ENCODE measurements at places on chromosomes 2 and 18.

GRCh38 chr18:22813648-22814328 is 119.3 kb upstream of the RBBP8 start:
- DNase-seq = no peak

DNA sequence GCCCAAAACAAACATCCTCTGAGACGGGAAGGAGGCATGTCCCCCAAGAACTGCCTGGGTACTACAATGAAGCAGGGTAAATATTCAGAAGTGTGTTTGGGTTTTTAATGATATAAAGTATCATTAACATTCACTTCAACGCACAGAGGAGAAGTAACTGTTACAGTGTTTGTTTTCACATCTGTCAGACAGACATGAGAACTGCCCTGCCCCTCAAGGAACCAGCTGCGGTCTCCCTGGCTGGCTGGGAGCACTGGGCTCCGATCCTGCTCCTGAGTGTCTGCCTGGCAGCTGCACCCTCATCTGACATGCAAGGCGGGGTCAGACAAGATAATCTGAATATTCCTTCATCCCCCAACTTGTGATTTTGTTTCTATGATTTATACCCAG is 75.6 kb downstream of the MBP start:
- no peak for DNase-seq

DNA sequence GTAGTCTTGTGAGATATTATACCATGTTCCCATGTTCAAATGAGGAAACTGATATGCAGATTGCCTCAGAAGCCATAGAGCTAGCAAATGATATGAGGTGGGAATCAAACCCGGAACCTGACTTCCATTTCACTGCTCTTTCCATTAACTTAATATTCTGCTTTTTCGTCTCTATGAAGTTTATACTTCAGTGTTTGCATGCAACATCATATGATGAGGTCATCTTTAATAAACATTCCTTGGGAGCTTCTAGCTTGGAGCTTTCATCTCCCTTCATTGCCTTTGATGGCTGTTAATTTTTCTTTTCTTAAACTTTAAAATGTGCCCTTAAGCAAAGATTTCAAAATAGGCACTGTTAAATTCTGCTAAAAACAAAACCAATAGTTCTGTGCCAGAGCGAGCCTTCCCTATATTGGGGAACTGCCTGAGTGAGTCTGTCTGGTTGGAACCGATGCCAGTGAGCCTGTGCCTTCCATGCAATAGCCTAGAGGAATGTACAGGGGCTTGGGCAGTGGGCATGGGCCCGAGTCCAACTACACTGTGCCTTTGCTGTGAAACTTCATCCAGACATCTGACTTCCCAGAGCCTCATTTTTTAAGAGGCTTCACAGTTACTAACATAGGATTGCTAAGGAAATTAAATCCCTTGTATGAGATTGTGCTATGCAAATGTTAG is 91.1 kb upstream of the TMEM200C start:
- DNase-seq = no peak

GRCh38 chr18:23291456-23292205 is 156.3 kb downstream of the CABLES1 start:
- no peak for DNase-seq

- DNase-seq = no peak
Measured at GRCh38 chr2:227423656-227424499, 36.1 kb upstream of the SCYGR1 start.

DNA sequence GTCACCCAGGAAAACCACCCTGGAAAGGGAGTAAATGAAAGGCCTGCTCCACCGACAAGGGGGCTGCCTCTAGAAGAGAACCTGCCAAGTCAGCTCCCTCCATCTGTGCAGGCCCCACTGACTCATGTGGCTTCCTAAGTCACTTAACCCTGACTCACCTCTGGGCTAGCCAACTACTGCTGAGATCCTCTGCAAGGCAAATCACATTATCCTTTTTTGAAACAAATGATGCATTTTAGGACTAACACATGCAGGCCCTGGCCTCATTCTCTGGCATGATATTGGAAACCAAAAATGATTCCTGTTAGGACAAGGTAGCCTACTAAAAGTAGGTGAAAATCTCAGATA is 474.6 kb downstream of the EPHA4 start:
- no peak for DNase-seq

DNA sequence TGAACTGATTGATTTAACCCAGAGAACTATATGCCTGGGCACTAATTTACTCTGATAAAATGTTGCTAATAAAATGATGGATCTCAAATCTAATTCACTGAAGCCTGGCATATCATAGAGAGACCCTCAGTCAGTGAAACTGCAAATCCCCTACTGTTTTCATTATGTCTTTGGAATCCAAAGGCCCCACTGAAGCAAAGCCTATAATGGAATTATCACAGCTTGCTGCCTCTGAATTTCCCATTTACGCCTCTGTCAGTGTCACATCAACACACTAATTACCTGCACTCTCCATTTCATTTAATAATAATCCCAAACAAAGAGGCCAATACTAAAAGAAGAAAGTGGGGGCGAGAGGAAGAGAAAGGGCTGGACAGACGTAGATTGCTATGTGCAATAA is 470.9 kb downstream of the MBD2 start:
- no peak for DNase-seq

GRCh38 chr2:69122271-69122670 is 109.3 kb downstream of the ANTXR1 start:
- no peak for DNase-seq

- DNase-seq = no peak
Measured at GRCh38 chr2:154696810-154697417, 1.6 kb upstream of the KCNJ3 start.

DNA sequence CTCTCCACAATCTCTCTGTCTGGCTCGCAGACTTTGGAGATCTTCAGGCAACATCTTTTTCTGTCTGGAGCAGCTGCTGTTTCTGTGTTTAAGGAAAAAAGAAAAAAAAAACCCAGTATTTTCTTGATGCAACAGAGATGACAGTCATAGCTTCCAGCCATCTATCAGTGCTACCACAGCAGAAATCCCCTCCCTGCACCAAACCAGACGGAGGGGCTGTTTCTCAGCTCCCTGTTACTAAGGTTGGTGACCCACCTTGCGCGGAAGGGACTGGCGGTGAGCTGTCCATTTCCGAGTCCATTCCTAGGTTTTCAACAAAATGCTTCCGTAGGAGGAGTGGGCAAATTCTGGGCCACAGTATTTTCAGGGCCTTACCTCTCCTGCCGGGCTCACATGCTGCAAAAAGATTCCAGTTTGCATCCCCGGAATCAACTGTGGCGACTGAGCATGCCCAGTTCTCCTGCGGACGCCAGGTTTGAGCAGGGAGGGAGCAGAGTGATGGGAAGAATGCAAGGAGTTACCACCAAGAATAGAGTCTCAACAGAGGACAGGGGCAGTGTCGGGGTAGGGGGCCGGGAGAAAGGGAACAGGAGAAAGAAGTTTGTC is 1.2 kb downstream of the SLC4A10 start:
- DNase-seq = no peak

DNA sequence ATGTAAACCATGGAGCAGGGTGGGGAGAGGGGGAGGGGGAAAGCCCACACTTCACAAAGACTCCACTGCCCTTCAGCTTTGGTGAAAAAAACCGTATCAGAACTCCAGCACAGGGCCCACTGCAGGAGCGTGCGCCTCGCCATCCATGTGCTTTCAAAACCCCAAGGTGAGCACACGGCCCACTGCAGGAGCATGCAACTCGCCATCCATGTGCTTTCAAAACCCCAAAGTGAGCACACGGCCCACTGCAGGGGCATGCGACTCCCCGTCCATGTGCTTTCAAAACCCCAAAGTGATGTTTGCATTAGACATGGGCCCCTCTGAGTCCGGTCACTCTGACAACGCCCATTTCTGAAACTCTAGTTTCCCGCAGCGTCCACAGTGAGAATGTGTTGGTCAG is 7.8 kb downstream of the TXNL4A start:
- DNase-seq = no peak

DNA sequence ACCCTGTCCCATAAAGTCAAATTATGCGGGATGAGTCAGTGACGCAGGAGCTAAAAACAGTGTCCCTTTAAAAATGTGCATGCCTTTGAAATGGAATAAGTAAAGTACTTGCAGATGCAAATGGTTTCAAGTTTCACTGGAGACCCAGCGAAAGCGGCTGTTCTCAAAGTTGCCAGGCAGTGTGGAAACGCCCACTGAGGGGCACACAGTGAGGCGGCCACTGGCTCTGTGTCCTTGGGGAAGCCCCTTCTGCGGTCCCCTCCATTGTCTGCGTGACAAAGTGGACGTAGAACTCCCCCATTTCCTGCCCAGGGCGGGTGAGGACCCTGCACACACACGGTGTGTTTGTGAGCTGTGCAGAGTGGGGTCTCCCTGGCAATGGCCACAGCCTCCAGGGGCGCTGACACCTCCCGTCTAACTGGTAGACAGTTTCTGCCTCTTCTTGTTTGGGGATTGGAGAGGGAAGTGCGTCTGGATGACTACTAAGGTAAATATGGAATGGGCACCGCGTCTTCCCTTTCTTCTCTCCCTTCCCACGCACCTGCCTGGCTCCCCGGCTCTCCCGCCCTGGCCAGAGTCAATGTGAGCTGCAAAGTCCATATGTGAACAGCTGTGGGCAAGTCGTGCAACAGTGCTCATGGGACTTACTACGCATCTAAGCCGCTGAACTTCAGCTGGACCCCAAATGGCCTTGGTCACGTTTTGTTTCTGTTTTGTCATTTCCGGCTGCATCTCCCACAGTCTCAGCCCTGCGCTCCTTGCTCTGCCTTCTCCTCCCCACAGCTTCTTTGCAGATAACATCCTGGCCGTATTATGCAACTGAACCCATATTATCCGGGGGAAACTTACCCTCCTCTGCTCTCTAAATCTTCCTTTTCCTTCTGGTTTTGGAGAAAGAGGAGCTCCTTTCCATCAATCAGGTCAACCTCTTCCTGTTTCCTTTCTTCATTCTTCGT is 33.7 kb upstream of the ZNF516 start:
- DNase-seq = no peak

GRCh38 chr2:176099728-176100546 is at the start of gene HOXD12:
HOXD12 (plus strand) TSS chr2:176099795; CDS start chr2:176099802, 7 bp downstream.
- DNase-seq = no peak

DNA sequence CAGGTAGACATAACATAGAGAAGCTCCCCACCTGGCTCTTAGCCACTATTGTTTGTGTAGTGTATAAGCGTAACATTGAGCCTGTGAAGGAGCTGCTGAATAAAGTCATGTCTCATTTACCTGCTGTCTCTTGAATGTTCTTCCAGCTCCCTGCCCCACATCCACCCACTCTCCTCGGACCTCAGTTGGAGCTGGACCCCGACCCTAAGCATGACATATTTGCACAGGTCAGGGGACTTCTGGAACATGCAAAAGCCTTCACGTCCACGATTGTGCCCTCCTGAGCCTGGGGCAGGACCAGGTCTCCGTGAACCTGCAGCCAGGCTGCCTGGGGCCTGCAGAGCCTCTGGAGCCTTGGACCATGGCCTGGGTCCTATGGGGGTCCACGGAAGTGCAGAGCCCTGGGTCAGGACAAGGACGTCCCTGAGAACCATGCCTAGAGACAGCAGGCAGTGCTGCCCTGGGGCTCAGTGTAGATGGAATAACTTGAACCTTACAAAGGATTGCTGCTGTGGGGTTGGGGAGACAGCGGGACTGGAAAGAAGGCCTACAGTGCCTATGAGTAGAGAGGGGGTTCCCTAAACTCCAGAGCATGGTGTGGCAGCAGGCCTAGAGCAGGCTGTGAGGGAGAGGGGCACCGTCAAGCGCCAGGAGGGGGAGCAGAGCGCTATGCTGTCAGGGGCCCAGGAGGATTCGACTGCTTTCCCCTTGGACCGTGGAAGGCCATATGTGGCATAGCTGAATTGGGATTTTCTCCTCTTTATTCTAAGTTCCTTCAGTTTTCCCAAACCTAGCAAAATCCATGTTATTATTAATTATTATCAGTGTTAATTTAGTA is 99.9 kb upstream of the ZNF236 start:
- DNase-seq = no peak

GRCh38 chr2:212538305-212539071 is at the start of gene ERBB4:
ERBB4 (minus strand) TSS chr2:212538802; CDS start chr2:212538530, 272 bp downstream.
- no peak for DNase-seq

- no peak for DNase-seq
Measured at GRCh38 chr2:233032551-233033320, at the start of gene NEU2. NEU2 (plus strand) TSS chr2:233032672; CDS start chr2:233032672, 0 bp downstream.

- DNase-seq = no peak
Measured at GRCh38 chr2:144233317-144233716, 286.6 kb downstream of the ZEB2 start.

GRCh38 chr18:7900091-7900490 is 333.0 kb downstream of the PTPRM start:
- no peak for DNase-seq

GRCh38 chr2:13686262-13686661 is 946.3 kb upstream of the LRATD1 start:
- DNase-seq = no peak

DNA sequence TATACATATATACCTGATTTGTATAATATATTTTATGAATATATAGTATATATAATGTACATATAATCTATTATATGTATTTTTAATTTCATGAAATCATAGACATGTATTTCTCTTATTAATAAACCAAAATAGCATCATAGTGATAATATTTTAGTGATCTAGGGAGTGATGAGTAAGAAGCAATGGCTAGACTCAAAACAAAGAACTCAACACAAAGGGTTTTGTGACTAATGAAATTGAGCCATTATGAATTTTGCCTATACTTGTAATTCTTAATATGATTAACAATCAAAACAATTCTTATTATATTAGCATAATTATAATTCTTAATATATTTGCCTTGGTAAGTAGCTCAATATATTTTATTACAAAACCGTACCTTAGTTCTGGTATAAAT is 1614.1 kb upstream of the TMEFF2 start:
- DNase-seq = no peak

DNA sequence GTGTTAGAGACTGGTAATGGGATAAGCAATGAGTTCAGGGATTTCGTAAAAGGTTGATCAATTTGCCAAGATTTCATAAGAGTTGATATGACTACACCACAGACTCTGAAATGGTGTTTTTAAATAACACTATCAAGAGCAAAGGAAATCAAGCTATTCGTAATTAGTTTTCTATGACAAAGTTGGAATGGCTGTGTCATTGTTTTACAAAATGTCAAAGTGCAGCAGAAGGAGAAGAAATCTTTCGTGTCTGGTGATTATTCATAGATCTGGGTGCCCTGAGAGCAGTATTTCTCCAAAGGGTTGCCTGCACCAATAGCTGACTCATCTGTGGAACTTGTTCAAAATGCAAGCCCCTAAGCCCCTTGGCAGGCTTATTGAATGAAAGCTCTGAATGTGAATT is 70.1 kb downstream of the NABP1 start:
- DNase-seq = no peak

DNA sequence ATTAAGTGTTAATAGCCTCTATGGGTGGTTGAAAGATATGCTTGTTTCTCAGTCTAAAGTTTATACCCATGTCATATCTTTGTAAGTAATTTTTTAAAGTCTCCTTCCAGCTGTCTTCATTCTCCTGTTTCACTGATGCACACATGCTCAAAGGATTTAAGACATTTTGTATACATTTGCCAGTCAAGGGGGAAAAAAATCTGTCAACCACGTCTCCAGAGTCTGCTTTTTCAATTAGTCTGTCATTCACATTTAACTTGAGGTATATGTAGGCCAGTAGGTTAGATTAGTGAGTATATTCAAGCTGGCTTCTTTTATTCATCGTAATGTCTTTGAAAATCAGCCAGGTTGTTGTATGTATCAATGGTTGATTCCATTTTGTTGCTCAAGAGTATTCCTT is 193.5 kb downstream of the MCFD2 start:
- no peak for DNase-seq

- no peak for DNase-seq
Measured at GRCh38 chr2:127661949-127662510, 13.3 kb downstream of the LIMS2 start.

- DNase-seq = no peak
Measured at GRCh38 chr18:79775441-79776221, 22.1 kb upstream of the KCNG2 start.

Measured in cortex of kidney (tissue), 1 donor.